NCI-H226 (cell line): ENCODE measurements at places on chromosomes 5 and 9.

GRCh38 chr5:164581889-164582288 lies 1076.5 kb downstream of the MAT2B start:
- no peak for DNase-seq

GRCh38 chr5:139061856-139062255 lies 136.3 kb downstream of the SIL1 start:
- DNase-seq: no peak

DNA sequence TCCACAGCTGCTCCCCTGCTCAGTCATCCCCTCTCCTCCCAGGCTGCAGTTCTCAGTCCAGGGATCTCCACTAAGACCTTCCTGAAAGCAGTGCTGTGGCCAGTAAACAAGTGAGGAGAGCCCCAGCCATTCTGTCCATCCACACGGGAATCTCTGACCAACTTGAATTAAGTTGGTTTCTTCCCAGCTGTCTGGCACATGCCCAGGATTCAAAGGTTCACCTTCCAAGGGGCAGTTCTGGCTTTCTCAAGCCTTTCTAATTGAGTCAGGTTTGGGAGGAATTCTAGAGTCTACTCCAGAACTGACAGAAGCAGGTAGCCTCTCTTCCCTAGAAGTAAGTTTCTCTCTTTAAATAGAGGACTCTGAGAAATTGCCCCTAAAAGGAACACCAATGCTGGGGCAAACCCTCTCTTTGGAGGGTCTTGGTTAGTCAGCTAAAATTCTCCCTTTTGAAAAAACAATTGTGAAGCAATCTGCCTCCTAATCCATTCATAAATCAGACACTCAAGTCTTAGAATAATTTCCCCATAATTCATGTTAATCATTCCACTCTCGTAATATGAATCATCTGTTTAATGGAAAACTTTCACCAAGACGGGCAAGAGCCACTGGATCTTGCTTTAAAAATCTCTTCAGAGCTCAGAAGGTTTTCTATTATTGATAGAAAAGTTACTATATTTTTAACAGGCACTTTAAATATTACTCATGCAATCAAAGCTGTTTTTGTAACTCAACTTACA lies 133.8 kb downstream of the SPOCK1 start:
- no peak for DNase-seq

GRCh38 chr5:9209846-9210492 lies 335.9 kb downstream of the SEMA5A start:
- no peak for DNase-seq

- DNase-seq: no peak
These were observed 1.4 kb downstream of the IL9 start for GRCh38 chr5:135894276-135894675.

DNA sequence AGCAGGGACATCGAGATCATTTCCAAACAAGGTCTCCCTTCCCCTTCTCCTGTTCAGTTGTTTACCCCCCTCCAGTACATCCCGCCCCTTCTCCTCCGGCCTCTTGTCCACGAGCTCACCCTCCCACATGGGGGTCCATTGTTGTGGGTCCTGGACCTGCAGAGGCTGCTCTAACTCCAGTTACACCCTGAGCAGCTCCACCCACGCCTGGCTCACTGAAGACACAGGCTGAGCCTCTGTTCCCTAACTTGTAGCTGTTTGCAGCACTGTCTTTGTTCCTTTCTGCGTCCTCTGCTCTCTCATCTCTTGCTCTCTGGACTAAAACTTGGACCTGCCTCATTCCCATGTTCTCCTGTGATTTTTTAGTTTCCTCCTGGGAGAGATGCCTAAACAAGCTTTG lies 377.5 kb downstream of the MED10 start:
- DNase-seq: no peak

- peak; percentile 52 for DNase-seq
These were observed 18.1 kb upstream of the ZFR start for GRCh38 chr5:32462618-32463017.

DNA sequence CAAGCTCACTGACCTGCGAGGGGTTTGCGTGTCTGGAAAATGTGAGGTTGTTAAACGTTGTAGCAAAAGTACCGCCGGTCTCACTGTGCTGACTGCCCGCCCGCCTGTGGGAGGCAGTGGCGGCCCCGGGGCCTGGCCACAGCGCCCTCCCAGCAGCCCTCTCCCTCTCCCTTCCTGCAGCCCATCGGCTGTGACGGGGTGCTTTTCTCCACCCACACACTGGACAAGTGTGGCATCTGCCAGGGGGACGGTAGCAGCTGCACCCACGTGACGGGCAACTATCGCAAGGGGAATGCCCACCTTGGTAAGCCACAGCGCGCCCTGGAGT lies 6.2 kb downstream of the ADAMTSL2 start:
- no peak for DNase-seq

- DNase-seq: no peak
These were observed 194.3 kb upstream of the VLDLR start for GRCh38 chr9:2427120-2427891.

- DNase-seq: no peak
These were observed 794 bp upstream of the DCAF12 start for GRCh38 chr9:34127035-34127948.

GRCh38 chr9:107360098-107360497 lies 77.0 kb downstream of the RAD23B start:
- no peak for DNase-seq

DNA sequence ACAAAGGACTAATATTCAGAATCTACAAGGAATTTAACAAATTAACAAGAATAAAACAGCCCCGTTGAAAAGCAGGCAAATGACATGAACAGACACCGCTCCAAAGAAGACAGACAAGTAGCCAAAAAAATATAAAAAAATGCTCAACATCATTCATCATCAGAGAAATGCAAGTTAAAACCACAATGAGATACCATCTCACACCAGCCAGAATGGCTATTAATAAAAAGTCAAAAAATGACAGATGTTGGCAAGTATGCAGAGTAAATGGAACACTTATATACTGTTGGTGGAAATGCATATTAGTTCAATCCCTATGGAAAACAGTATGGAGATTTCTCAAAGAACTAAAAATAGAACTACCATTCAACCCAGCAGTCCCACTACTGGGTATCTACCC lies 302.7 kb upstream of the RGMB start:
- DNase-seq: peak; percentile 57

- DNase-seq: no peak
These were observed 158.3 kb upstream of the PITX1 start for GRCh38 chr5:135192351-135192750.

DNA sequence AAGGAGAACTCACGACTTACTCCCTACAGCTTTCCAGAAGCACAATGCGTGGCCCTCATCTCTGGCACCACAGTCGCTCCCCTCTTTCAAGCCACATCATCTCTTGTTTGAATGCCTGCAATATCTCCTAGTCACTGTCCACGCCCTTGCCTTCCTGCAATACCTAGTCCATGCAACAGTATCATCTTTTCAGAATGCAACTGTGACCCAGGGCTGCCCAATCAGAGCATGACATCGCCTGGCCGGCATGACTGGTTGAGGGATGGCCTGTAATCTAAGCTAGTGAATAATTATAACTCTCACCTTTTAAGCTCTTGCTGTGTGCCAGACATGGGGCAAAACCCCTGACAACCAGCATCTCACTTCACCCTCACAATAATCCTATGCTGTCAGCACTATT lies 52.5 kb upstream of the CPEB4 start:
- DNase-seq: no peak

DNA sequence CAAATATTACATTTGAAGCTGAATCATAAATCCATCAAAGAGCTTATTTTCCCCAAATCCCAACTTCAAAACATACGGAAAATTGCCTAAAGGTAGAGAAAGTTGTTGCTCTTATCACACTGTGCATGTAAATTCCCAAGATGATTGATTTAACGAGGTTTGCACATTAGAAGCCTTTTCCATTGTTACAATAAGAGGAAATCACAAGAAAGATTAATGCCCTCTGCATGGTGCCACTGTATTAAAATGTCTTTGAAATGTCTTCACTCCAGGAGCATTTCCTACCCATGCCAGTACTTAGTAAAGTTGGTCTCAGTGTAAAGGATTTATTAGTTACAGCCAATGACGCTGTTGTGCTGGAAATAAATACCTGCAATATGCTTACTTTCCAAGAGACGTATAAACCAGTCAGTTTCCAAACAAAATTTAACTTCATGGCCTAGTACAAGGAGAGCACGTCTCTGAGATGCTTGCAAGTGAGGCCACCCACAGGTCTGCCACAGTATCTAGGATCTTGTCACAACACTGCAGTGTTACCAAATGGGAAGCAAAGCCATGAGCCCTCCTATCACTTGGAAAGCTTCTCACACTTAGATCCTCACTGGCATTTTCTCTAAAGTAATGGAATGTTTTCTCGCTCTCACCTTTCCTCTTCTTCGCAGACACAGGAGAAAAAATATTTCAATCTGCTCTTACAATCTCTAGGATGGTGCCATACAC lies 112.4 kb downstream of the CETN3 start:
- DNase-seq: no peak

GRCh38 chr9:69428017-69428785 lies 103.2 kb downstream of the ENTREP1 start:
- DNase-seq: no peak

GRCh38 chr9:127537792-127538191 lies 74.3 kb upstream of the STXBP1 start:
- no peak for DNase-seq

DNA sequence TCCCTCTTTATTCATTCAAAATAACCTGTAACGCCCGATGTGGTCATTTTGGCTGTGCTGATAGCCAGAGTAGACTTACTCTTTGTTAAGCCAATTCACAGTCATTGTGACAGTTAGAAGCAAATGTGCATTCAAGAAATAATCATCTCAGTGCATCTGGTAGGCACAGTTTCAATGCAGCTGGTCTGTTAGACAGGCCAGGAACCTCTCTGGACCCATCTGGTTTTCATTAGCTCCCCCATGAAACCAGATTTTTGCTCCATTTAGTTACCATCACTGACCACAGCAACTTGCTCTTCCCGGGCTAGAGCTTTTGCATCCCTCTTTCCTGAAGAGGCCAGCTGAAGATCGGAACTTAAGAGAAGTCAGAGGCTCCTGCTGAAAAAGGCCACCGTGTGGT lies 284.2 kb downstream of the NSG2 start:
- DNase-seq: no peak

DNA sequence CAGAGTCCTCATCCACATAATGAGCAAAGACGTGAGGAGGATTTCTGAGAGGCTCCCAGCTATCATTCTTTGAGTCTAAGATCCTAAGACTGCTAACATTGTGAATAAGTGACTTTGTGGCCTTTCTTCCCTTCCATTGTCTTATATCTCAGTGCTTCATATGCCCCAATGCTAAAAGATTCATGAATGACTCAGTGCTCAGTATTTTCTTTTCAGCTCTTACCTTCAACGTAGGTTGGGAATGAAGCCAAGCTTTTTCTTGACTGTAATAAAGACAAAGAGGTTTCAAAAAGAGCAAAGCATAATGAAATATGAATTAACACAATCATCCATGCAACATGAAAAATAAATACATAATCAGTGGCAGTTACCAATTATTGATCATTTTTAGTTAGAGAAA lies 146.4 kb downstream of the ENTREP1 start:
- DNase-seq: no peak

DNA sequence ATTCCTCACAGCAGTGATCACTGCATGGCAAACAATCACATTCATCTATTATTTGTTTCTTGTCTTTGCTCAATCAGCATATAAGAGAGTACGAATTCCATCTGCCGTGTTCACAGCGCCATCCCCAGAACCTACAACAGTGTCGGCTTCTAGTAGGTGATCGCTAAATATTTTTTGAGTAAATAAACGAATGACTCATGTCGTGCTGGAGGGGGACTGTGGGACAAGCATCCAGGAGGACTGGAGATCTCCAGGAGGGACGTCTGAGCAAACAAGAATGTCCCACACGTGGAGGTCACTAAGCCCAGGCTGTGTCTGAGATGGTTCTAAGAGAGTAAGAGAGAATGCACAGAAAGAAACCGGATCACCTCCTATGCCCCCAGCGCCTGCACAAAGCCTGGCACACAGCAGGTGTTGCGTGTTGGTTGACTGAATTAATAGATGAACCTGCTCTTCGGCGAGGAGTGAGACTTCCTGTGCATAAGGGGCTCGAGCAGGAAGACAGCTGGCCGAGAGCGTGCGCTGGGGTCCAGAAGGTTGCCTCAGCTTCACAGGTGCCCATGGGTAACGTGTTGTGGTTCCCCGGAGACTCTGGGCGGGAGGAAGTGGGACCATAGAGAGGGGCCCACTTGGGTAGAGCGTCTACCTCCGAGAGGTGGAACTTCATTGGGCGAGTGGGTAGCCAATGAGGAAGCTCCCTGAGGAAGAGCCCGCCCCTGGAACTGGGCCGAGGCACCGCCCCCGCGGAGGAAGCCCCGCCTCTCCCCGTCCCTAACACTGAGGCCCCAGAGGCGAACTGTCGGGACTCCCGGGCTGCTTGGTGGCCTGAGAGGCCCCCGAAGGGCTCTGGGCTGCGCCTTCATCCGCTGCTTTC lies 193.0 kb downstream of the MELK start:
- peak; percentile 70 for DNase-seq

- DNase-seq: no peak
These were observed 188.8 kb upstream of the GLRA1 start for GRCh38 chr5:152113401-152113800.
